Fibroblast of skin of left quadriceps (primary cell): ENCODE measurements at places on chromosomes 4 and X.

- DNase-seq = no peak
Observed at GRCh38 chrX:96433409-96434077, 251.1 kb upstream of the DIAPH2 start.

GRCh38 chr4:122785099-122785498 lies 41.5 kb upstream of the FGF2 start:
- no peak for DNase-seq

- peak; percentile 34 for DNase-seq
Observed at GRCh38 chr4:98305576-98305975, 44.4 kb downstream of the RAP1GDS1 start.

DNA sequence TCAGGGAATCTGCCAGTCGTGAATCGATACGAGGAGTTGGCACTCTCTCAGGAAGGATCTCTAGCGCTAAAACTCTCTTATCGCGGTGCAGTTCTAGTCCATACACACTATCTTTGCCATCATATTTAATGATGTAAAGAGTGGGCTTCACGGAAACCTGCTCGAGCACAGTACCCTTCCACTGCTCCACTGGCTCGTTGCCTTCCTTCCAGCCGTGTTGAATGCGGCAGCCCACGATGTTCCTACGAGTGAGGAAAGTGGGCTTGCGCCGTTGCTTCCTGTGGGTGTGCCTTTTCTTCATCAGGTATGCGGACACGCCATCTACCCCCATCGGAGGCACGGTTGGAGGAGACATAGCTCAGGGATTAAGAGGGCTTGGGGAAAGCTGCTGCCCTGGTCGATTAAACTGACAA lies 661 bp downstream of the SPIN4 start:
- no peak for DNase-seq

GRCh38 chrX:40987413-40987812 lies 97.8 kb upstream of the USP9X start:
- no peak for DNase-seq

- no peak for DNase-seq
Observed at GRCh38 chr4:1204286-1204827, 32.0 kb upstream of the SPON2 start.
